Hepatocyte (in vitro differentiated cells): ENCODE measurements at places on chromosomes 7 and 10.

GRCh38 chr10:99008054-99008453 lies 227.6 kb downstream of the HPSE2 start:
- no peak for DNase-seq

GRCh38 chr10:112801004-112801403 lies 149.0 kb upstream of the TCF7L2 start:
- DNase-seq, result no peak

GRCh38 chr7:111168182-111168581 lies 77.3 kb downstream of the LRRN3 start:
- DNase-seq, result peak; percentile 36

- DNase-seq, result no peak
These were observed 480.0 kb downstream of the LRMDA start for GRCh38 chr10:75911426-75911825.

- DNase-seq, result no peak
These were observed 74.8 kb upstream of the SP8 start for GRCh38 chr7:20861468-20861867.

GRCh38 chr10:28540145-28540544 lies 7.2 kb downstream of the WAC start:
- no peak for DNase-seq
